ENCODE measurements at places on chromosomes 12 and 14.

GRCh38 chr14:32967421-32967820, 28.7 kb downstream of the NPAS3 start:
- DNase-seq: no peak

DNA sequence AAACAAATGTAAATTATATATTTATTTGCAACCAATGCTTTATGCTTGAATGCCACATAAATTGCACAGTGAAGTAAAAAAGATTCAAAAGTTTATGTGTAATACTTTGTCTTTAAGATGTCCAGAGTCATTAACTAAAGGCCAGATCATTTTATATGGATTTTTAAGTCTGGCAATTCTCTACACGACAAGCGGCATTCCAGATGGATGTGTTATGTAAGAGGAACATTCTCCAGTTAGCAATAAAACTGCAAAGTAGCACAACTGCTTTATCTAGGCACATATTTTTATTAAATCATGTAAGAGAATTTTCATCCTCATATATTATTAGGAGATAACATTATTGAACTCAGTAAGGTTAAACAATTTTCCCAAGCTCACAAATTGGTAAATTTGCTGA, 1717.7 kb upstream of the SEL1L start:
- no peak for DNase-seq

DNA sequence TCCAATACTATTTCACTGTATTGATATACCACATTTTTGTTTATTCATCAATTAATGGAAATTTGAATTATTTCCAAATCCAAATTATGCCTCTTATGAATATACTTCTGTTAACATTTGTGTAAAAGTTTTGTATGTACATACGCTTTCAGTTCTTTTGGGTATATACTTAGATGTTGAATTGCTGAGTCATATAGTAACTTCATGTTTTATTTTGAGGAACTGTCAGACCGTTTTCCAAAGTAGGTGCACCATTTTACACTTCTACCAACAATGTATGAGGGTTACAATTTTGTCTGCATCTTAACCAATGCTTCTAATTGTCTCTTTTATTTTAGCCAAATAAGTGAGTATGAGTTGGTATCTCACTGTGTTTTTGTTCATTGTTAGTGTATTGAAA, 10.2 kb upstream of the CCER1 start:
- DNase-seq: no peak

DNA sequence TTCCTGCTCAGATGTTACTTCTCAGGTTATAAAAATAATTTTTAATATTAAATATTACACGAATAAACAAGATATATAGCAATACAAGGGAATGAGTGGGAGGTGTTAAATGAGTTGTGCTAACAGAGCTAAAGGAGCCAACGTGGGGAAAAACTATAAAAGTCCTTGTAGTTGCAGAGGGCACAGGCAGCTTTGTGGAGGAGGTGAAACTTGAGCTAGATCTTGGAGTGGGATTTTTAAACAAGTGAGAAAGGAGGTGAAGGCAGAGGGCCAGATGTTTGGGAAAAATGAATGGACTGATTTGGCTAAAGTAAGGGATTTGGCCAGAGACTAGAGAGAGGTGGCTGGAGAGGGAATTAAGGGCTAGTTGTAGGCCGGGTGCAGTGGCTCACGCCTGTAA, 5.2 kb upstream of the FKBP11 start:
- no peak for DNase-seq

- no peak for DNase-seq
Measured at GRCh38 chr12:56628671-56629458, 1.3 kb downstream of the BAZ2A start.

- no peak for DNase-seq
Measured at GRCh38 chr14:56173365-56173922, 55.2 kb downstream of the PELI2 start.

DNA sequence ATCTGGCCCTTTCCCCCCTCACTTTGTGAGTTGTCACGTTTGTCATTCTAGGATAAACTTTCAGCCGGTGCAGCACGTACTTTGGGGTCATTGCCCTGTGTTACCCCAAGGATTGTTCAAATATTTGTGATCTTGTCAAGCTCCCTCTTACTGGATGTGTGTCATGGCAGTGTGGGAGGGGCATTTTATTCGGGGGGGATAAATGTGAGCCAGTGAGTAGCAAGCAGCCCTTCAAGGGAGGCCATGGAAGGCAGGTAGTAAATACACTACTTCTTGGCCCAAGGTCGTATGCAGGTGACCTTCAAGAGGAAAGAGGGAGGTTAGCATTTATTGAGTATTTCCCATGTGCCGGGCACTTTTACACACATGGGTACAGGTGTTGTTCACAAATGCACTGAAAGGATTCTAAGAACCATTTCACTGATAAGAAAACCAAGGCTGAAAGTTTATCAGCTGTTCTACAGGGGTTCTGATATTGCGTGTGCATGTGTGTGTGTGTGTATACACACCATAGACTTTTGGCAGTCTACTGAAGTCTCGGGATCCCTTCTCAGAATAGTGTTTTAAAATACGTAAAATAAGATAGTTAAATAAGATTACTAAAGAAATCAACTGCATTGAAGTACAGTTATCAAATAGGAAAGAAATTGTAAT, 410.3 kb upstream of the TBX3 start:
- no peak for DNase-seq

DNA sequence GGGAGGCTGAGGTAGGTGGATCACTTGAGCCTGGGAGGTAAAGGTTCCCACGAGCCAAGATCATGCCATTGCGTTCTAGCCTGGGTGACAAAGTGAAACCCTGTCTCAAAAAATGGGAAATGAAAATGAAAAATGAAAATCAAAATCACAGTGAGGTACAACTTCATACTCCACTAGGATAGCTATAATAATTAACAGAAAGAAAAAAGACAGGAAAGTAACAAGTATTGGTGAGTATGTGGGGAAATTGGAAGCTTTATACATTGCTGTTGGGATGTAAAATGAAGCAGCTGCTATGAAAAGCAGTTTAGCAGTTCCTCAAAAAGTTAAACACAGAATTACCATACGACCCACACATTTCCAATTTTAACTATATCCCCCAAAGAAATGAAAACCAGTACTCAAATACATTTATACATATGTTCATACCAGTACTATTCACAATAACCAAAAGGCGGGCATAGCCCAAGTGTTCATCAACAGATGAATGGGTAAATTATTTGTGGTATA, 22.2 kb downstream of the SGPP1 start:
- no peak for DNase-seq

Data from stimulated activated CD4-positive, alpha-beta T cell treated with anti-CD3 and anti-CD28 coated beads, TNF-alpha, amount 100 ng/mL, for 1 hour (primary cell).